Sigmoid colon (tissue), 7 donors: ENCODE measurements at places on chromosomes 6 and 20.

DNA sequence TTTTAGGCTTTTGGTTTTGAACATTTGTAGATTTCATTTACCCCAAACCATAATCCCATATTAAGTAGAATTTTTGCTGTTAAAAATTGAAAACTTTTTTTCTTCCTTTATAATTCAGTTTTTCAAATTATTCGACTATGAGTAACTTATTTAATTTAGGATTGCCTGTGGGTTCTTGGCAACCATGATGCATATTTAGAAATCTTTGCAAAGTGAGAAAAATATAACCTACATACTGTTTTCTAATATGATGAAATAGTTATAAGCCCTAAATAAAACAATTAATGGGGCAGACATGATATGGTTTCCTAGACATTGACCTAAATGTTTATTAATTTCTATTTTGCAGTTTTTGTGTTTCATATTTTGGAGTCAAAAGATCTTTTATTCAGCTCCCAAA, 23.6 kb downstream of the NEDD9 start:
- DNase-seq, result no peak

GRCh38 chr20:13991311-13991710, 897 bp upstream of the SEL1L2 start:
- DNase-seq, result no peak

GRCh38 chr6:109701221-109701620, 10.1 kb downstream of the FIG4 start:
- no peak for DNase-seq

DNA sequence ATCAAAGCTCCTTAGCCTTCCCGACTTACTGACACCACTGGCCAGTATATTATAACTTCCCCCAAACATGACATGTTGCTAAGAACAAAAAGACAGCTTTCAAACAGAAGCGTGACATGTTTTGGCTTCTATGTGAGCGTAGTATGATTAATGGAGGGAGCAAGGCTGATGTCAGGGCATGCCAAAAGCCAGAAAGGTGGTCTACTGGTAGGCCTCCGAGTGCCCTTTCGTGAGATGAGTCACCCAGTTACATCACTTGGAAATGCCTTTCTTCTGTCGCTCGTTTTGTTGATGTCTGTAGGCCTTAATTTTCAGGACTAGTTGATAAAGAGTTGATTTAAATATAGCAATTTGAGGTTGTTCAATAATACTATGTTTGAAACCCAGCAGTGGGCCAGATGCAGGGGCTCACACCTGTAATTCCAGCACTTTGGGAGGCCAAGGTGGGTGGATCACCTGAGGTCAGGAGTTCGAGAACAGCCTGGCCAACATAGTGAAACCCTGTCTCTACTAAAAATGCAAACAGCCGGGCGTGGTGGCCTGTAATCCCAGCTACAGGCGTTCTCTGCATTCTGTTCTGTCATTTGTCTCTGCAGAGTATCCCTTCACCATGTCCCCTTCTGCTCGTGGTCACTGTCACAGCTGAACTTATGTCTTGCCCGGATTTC, 53.3 kb downstream of the CNKSR3 start:
- no peak for DNase-seq

DNA sequence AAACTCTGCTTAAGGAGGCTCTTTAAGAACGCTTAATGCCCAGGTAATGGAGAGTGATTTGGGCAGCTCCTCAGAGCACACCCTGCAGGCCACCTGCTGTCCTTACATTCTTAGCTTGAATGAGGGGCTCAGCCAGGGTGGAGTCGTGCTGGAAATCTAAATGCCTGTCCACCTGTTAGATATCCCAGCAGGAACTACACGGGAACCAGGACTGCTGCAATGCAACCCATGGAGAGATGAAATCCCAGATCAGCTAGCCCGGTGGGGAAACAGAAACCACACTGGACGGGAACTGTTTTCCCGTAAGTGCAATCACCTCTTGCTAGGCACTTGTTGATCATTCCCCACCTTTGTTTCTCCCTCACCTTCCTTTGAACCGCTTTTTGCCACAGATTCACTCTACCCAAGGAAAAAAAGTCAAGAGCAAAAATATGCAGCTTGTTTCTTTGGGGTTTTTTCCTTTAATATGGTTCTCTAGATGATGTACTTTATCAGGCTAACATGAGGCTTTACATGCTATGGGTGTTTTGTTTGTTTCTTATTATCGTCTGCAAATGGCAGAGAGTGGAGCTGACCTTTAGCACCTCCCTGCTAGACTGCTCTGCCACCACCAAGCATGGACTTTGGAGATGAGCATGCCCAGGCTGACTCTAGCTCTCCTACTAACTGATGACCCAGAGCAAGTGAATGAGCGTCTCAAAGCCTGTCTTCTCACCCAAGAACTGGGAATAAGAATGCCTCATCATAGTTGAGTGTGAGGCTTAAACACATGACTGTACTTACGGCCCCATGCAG, 125.9 kb upstream of the TNFAIP3 start:
- DNase-seq, result no peak

- no peak for DNase-seq
These were observed 932.0 kb downstream of the C6orf118 start for GRCh38 chr6:164377348-164377918.

DNA sequence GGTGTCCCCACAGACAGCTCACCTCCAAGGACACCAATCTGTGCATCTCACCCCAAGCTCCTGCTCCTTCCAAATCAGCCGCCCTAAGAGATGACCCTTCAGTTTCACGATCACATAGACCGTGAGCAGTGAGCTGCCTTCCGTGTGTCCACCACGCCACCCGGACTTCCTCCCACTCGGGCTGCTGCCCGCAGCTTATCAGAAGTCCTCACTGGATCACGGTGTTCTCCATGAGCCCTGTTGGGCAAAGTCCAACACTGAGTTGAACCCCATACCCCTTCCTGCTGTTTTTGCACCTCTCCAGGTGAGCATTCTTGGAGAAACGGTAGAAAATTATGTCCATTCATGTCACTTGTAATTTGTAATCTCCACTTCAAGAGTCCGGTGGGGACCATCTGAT, 234.4 kb downstream of the SMOC2 start:
- DNase-seq, result no peak

DNA sequence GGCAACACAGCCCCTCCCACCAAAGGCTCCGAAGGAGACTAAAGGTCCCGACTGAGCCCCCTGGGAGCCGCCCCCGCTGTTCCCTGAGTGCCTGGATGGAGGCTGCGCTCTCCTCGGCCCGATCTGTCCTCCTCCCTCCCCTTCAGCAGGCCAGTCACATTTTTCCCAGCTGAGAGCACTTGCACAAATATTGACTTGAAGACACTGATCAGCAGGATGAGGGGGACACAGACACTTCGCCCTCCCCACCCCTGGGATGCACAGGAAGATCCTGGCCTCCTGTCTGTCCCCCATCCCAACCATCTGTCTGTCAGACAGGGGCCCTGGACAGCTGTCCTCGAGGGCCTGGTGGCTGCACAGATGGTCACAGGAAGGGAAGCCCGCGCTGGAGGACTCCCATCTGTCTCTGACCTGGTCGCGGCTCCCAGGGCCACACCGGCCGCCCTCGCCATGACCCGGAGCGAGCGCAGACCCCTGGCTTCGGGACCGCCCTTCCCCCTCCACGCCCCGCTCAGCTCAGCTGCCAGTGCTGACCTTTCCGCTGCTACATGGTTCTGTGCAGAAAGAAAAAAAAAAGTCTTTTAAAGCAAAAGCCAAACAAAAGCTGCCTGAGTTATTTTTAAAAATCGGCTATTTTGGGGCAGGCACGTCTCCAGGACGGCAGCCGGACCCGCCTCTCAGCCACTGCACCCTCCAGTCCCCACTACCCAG, 11.1 kb downstream of the LAMA5 start:
- peak; percentile 74 for DNase-seq

GRCh38 chr6:41064841-41065240, 7.3 kb downstream of the OARD1 start:
- DNase-seq, result no peak

- DNase-seq, result no peak
These were observed 85.7 kb downstream of the DST start for GRCh38 chr6:56556751-56557540.

GRCh38 chr6:106710580-106710979, 81.2 kb downstream of the QRSL1 start:
- no peak for DNase-seq

GRCh38 chr6:168708526-168708925, 267.5 kb downstream of the SMOC2 start:
- no peak for DNase-seq

GRCh38 chr6:79649016-79649415, 17.9 kb downstream of the SH3BGRL2 start:
- DNase-seq, result no peak

- DNase-seq, result no peak
These were observed 624.7 kb downstream of the UTRN start for GRCh38 chr6:144909753-144910285.

DNA sequence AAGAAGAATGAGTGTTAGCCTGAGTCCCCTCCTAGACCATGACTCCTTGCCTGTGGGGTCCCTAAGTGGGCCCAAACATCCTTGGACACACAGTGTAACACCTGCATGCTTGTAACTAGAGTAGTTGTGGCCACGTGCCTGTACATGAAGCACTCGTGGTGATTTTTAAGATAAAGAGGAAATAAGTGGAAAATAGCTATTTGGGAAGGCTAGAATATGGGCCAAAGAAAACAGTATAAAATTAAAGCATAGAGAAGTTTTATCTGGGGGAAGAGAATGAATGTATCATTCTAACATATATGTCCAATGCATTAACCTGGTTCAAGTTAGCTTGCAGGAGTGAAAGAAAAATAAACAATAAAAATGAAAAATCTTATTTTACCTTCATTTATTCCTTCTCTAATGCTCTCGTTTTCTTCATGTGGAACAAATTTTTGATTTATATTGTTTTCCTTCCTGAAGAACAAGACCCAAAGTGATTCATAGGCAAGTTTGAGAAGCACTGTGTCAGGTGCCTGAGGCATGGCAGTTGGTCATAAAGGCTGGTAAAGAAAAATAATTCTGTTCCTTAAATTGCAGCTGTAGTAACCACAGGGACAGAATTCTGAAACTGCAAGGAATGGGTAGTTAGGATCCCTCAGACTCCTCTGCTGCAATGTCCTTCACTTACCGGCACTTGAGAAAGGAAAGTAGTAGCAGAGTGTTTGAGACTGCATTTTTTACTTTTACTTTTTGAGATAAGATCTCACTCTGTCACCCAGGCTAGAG, 8.5 kb upstream of the CST3 start:
- no peak for DNase-seq

DNA sequence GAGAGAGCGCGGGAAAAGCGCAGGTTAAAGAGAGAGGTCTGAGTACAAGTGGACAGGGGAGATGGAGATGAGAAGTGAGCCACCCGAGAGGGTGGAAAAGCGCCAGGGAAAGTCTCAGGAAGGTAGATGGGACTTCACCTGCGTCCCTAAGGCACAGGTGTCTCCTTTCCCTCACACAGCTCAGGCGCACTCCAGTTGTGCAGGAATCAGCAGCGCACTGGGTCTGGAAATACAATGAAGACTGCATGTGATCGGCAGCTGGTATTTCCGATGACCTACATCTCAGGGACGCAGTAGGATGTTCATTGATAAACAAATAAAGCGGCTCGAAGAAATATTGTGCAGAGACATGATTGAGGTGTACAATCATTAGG, 432 bp upstream of the KHDRBS2 start:
- no peak for DNase-seq

- DNase-seq, result no peak
These were observed 28.2 kb downstream of the ZNF337 start for GRCh38 chr20:25668446-25668845.

GRCh38 chr6:98487612-98488011, 346.8 kb upstream of the POU3F2 start:
- no peak for DNase-seq

DNA sequence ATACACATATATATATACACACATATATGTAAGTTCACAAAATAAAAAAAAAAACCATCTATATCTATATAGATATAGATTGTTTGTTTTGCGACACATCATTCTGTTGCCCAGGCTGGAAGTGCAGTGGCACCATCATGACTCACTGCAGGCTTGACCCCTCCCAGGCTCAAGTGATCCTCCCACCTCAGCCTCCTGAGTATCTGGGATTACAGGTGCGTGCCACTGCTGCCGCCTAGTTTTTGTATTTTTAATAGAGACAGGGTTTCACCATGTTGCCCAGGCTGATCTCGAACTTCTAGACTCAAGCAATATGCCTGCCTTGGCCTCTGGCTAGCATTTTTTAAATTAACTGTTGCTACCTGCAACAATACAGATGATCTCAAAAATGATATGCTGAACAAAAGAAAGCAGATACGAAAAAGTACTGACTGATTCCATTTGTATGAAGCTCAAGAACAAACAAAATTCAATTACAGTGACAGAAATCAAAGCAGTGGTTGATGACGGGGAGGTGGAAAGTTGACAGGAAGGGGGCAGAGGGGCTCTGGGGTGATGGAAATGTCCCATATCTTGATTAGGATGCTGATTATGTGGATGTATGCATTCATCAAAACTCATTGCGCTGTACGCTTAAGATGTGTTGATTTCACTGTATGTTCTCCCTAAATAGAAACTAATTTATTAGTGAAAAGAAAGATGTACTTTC, 49.6 kb downstream of the ATXN1 start:
- DNase-seq, result no peak

GRCh38 chr6:75381877-75382633, 97.5 kb upstream of the TMEM30A start:
- no peak for DNase-seq

- DNase-seq, result no peak
These were observed 28.9 kb downstream of the ILRUN start for GRCh38 chr6:34667481-34668238.

GRCh38 chr6:137258170-137258569, 39.0 kb upstream of the IFNGR1 start:
- DNase-seq, result no peak

DNA sequence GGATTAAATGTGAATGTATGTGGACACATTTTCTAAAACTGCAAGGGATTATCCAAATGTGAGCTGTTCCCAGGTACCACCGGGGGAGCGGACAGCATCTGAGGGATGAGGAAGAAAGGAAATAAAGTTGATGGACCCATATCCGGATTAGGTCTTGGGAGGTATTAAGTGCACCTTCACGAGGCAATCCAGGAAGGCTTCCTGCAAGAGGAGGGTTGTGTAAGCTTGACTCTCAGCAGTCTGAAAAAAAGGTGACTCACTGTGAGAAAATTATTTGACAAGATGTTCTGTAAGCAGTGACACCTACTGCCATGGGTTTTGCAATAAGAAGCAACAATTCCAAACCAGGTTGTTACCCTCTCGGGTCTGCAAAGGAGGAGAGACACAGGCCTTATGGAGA, 55.0 kb upstream of the LRFN2 start:
- DNase-seq, result no peak

DNA sequence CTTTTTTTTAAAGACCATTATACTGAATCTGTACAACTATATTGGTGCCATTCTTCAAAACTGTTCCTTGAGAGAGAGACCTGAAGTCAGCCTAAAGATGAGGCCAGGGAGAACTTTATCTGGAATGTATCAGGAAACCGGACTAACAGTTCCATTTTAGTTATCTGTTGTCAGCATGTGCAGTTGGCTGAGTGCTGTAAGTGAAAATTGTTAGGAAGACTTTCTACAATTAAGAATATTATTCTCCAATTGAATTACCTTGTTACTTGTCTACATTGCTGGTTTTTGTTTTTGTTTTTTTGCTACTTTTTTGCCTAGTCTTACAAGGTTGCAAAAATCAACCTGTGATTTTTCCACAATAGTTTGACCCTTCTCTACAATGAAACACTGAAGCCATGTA, 7.5 kb downstream of the CEP57L1 start:
- DNase-seq, result no peak
